Posterior vena cava (tissue), 2 donors: ENCODE measurements at places on chromosomes 1 and 21.
A peak's percentile ranks its signal among the peaks of the same experiment; 100 is the strongest.

DNA sequence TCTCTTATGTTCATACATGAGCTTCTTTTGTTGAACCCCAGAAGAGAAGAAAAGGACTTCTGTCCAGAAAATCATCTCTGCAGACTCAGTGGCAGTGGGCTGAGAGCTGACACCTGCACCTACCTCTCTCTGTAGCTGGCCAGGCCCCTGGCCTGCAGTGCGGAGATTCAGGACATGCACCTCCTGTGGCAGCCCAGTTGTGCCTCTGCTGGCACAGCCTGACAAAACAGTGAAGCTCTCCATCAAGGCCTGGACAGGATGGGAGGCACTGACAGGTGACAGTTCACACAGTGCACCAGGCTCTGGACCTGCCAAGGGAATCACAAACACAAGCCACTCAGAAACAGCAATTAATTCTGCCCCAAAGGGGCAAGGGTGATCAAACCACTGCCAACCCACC is 88.8 kb downstream of the TGFBR3 start:
- no peak for DNase-seq

DNA sequence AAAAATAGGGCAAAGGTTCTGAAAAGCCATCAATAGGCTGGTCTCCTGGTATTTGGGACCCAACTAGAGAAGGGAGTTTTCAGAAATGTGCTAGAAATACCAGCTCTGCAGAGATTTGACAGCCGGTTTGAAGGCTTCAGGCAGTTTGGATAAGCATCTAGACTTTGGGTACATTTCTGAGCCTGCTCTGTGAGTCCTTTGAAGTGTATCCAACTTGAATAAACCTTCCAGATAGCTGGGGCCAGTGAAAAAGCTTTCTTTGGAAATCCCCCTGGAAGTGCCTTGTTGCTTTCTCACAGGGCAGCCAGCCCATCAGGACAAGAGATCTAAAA is 6.4 kb upstream of the PEF1 start:
- DNase-seq, result no peak

DNA sequence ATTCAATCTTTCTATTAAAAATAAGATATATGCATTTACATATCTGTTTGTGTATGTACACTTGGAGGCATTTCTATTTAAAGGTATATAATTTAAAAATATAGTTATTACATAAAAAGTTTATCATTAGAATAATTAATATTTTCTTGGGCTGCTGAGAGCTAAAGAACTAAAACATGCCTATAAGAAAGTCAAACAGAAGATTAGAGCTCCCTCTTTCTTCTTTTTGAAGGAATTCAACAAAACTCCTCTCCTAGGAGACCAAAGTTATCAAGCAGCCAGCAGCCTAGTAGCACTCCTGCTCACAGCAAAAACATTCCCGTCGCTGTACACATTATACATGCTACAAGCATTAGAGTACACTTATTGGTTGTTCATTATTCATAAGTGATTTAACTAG is 216.4 kb downstream of the VAV3 start:
- DNase-seq, result no peak

DNA sequence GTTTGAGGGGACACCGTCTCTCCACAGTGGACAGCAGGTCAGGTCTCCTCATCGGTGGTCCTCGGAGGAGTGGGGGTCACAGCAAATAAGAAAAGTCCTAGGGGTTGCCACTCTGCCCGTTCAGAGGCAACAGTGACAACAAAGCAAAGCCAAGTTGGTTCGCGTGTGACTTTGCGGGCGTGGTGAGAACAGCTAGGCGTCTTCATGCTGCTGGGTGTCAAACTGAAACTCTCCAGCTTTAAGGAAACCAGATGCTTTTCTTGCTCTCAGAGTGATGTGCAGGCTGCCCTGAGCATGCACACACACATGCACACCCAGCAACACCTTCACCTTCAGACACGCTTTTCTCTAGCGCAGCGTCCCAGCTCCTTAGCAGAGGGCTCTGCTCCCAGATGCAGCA is 70.1 kb upstream of the ARHGEF16 start:
- DNase-seq, result no peak

- DNase-seq, result peak; percentile 56
These were observed 85.6 kb downstream of the MAN1C1 start for GRCh38 chr1:25702101-25702775.

- peak; percentile 86 for DNase-seq
These were observed 80.2 kb upstream of the GREM2 start for GRCh38 chr1:240691909-240692705.

DNA sequence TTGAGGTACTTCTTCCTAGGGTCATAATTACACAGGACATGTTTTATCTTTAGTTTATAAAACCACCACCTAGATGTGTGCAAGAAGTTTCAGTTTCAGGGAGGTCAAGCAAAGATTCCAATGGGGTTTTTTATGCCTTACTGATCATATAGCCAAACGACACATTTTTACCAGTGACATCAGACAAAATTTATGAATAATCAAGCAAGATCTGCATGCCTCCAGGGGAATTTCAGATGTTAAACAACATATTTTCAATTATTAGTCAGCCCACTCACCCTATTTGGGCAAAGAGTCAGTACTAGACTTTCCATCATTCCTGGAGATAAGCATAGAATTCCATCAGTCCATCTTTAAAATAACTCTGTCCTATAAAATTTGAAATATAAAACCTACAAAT is 867.4 kb downstream of the KCNT2 start:
- DNase-seq, result no peak

DNA sequence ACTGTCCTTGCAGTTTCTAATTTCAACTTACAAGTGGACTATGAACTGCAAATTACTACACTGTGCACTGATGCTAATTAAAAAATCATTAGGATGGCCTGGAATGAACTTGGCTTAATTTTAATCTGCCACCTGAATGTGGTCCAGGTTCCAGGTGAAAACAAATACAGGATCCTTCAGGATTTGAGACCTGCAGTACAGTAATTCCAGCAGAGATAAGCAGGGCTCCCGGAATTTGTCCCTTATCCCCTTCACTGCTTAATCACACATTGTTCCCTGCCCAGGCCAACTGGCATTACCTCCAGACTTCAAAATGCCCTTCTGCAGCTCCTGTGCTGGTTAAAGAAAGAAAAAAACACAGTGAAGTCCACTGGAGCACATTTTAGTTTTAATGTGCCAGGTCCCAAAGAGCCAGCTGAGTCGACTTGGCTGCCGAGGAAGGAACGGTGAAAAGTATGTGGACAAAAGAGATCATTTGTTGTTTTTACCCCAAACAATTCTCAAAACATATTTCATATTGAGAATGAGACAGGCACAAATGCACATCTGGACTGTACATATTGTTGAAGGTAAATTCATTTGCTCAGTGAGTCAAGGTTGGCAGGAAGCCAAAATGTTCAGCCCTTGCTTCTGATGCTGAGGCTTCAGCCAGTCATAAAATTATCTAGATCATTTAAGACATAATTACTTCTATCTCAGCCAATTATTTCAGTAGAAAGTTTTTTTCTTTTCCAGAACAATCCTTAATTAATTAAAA is 28.3 kb downstream of the DEGS1 start:
- DNase-seq, result peak; percentile 18

DNA sequence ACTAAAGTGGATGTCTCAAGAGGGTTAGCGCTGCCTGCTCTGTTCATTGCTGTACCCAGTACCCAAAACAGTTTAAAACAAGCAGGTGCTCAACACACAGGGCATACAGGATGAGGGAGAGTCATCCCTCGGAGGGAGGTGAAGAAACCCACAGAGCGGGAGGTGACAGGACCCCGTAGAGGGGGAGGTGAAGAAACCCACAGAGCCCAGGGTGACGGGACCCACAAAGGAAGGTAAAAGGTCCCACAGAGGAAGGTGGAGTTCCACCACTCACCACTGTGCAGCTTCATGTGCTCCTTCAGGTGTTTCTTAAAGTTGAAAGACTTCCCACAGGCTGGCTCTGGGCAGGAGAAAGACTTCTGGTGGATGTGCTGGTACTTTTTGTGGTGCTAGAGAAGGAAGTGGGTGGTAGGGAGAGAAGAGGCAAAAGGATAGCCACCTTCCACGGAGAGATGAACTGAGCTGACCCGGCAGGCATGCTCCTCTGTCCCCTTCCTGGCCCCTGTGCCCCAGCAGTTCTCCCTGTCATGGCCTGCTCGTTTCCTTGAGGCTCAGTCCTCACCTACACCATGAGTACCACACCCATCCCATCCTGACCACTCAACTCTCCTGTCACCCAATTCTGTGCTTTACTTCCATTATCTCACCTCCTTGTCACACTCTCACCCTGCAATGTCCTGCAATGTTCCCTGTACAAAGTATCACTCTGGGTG is 5.1 kb downstream of the ZNF692 start:
- peak; percentile 63 for DNase-seq

GRCh38 chr1:48823168-48823567 is 46.5 kb upstream of the BEND5 start:
- DNase-seq, result no peak

DNA sequence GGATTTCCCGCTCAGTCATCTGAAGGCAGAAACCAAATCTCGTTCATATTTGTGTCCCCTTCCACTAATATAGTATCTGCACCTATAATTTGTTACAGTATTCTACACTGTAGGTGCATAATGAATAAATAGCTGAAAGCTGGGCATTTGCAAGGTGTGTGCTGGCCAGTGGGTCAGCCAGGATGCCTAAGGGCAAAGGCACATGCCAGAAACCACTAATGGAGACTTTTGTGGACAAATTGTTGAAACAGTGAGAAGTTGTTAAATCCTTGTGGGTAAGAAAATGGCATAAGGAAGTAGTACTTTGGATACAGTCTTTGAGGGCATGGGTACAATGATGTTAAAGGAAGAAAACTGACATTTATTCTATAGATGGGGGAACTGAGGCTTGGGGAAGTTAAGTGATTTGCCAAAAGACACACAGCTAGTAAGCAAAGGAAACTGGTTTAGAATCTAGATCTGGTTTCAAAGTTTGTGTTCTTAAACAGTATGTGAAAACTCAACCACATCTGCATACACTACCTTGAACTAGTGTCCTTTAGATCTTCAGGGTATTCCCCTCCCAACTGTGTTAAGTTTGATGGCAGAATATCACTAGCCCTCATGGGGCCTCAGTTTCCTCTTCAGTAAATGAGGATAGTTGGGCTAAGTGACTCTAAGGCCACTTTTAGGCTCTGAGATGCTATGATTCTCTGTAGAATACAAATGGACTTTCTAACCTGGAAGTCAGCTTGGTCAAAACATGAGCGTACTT is 26.5 kb upstream of the LRRC8C start:
- no peak for DNase-seq

DNA sequence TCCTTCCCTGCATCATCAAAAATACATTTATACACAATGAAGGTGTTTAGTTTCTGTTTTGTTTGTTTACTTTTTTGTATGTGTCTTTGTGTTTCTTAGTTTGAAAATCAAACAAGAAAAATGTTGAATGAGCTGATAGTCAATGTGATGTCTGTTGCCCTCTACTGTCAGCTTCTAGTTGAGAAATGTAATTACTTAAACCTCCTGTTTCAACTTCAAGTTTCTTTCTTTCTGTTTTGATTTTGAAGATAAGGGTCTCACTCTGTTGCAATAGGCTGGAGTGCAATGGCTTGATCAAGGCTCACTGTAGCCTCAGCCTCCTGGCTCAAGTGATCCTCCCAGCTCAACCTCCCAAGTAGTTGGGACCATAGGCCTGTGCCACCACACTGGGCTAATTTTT is 37.5 kb downstream of the SPTA1 start:
- DNase-seq, result no peak

GRCh38 chr1:106564192-106564591 is 492.3 kb upstream of the PRMT6 start:
- no peak for DNase-seq
